ENCODE measurements at places on chromosomes 3 and 15.

- DNase-seq: no peak
Measured at GRCh38 chr3:139521816-139522215, 17.7 kb downstream of the RBP1 start.

DNA sequence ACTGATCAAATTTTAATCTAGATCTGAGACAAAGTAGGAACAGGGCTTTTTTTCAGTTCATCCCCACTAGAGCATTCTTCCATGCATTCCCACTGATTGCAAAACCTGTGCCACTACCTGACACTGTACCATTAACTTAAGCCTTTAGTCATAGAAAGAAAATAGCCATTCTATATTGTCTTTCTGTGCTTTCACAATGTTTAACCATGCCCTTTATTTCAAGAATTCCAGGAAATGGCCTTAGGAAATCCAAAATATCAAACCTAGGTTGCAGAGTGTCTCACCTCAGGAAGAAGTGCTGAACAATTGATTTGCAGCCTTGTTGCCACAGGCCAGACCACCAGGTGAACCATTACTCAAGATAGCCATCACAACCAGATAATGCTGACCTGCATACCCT is 56.2 kb upstream of the TGFBR2 start:
- no peak for DNase-seq

DNA sequence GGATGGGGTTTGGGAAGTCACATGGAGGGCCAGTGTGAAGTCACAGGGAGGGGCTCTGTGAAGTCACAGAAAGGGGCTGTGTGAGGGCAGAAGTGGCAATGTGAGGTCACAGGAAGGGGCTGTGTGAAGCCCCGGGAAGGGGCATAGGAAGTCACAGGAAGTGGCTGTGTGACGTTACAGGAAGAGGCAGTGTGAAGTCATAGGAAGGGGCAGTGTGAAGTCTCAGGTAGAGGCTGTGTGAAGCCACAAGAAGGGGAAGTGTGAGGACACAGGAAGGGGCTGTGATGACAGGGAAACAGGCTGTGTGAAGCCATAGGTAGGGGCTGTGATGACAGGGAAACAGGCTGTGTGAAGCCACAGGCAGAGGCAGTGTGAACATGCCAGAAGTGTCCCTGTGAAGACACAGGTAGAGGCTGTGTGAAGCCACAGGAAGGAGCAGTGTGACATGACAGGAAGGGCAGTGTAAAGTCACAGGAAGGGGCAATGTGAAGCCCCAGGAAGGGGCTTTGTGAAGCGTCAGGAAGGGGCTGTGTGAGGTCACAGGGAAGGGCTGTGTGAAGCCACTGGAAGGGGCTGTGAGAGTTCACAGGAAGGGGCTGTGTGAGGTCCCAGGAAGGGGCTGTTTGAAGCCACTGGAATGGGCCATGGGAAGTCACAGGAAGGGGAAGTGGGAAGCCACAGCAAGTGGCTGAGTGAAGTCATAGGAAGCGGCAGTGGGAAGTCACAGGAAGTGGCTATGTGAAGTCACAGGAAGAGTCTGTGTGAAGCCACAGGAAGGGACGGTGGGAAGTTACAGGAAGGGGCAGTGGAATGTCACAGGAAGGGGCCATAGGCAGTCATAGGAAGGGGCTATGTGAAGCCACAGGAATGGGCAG is 37.1 kb downstream of the GASK1A start:
- DNase-seq: no peak

DNA sequence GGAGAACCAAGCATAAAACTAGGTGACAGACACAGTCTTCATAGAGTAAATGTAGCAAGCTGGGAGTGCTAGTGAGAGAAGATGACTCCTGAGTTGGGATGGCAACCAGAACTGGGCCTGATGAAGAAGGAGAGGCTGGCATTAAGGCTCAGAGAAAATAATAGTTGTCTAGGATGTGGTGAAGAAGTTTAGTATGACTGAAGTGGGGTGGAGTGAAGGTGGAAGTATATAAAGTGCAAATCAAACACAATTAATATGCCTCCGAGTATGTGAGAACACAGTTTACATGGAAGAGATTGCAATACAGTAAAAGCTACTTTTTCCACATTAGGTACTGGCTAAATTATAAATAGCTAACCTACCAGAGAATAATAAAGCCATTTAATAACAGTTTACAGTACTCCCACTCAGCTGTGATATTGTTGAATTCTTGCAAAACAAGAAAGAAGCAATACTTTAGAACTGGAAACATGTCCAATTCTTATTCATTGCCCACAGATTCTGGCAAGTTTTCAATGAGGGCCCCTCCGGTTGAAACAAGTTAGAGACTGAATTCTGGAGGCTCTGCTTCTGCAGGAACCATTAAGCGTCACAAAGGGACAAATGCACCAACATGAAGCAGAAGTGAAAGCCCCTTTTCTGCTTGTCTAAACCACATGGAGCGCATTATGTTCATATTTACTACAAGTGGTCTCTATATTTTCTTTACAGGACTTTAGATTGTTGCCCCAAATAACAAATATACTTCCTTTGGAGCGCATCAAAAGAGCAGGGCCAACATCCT is 243.7 kb downstream of the SLC9A9 start:
- DNase-seq: no peak

GRCh38 chr3:170128259-170128976 is 53.1 kb downstream of the PHC3 start:
- no peak for DNase-seq

GRCh38 chr3:13461169-13462124 is 18.7 kb upstream of the HDAC11 start:
- peak; percentile 33 for DNase-seq

- DNase-seq: no peak
Measured at GRCh38 chr3:71809321-71810026, 24.5 kb upstream of the PROK2 start.

Measured in RWPE1 (cell line).